ENCODE measurements at places on chromosomes 2 and 18. TPM values are rescaled to one million over a fixed set of nuclear protein-coding genes. Genes with fewer than 3 reads are reported as not detected.

CGREF1 gene
- 1.5 TPM for total RNA-seq

DNA sequence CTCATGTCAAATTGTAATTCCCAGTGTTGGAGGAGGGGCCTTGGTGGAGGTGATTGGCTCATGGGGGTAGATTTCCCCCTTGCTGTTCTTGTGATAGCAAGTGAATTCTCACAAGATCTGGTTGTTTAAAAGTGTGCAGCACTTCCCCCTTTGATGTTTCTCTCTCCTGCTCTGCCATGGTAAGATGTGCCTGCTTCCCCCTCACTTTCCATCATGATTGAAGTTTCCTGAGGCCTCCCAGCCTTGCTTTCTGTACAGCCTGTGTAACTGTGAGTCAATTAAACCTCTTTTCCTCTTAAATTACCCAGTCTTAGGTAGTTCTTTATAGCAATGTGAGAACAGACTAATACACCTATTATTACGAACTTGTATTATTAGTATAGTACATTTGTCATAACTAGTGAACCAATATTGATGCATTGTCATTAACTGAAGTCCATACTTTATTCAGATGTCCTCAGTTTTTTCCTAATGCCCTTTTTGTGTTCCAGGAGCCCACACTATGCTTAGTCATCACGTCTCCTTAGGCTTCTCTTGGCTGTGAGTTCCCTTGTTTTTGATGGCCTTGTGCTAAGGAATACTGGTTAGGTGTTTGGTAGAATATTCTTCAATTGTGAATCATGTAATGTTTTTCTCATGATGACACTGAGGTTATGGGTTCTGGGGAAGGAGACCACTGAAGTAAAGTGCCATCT lies 4.5 kb upstream of the MAP3K2 start:
- DNase-seq: no peak

DNA sequence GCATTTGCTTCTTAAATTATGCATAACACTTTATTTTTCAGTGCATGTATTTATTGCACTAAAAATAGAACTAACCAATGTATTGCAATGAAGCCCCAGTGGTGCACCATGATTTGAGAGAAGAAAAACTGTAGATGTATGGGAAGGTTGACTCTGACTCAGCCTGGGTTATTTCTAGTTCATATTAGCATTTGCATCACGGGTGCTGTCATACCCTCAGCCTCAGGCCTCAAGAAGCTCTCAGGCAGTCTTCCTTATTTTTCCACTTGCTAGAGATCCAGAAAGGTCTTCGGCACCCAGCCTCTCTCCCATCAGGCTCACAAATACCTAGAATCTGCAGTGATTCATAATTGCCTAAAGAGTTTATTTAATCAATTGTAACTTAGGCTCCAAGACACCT lies 148.0 kb downstream of the DNER start:
- DNase-seq: no peak

- no peak for DNase-seq
Measured at GRCh38 chr2:111178730-111179405, 58.2 kb downstream of the BCL2L11 start.

All from mesothelial cell of epicardium (in vitro differentiated cells).